ENCODE measurements at places on chromosomes 6 and 20.

DNA sequence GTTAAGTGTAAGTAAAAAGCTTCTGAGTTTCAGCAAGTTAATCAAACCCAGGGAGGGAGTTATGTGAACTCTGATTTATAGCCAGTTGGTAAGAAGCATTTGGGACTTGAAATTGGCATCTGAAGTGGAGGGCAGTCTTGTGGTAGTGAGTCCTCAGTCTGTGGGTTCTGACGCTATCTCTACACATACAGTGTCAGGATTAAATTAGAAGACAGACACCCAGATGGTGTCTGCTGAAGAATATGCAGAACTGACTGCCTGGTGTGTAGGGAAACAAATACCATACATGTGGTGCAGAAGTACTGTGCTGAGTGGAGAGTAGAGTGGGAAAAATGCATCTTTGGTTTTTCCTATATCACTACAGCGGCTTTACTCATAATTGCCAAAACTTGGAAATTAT lies 43.5 kb upstream of the PLN start:
- no peak for DNase-seq

DNA sequence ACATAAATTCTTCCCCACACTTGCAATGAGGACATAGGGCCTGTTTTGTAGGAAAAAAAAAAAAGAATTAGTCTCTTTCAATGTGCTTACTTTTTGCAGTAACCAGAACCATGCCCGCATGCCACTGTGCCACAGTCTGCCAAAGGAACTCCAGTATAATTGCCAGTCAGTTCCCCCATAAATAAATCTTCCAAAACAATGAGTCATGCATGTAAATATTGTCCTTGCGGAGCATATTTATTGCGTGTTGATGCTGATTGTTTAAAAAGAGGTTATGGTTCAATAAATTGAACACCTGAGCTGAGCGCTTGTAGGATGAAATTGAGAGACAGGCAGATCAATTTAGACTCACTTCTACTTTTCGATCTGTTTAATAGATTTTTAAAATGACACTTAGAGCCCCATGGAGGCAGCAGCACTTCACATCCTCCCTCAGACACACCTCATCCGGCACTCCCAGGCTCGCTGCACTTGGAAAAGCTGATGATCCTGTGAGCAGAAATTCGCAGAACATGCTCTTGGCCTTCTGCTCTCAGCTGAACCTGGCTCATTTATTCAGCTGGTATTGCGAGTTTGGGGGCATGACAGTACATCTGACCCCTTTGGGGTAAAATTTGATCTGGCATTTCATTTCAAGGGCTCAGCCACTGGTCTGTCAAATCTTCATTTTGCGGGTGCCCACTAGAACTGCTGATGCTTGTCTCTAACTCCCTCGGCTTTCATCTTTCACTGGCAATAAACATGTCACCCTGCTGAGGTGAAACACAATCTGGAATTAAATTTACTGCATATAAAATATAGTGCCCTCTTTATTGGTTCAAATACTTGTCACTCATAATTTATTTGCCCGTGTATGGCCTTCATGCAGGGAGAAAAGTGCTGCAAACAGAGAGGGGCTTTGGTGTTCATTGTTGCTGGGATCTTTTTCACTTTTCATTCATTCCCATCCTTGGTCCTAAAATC lies 371.1 kb upstream of the POU3F2 start:
- no peak for DNase-seq

GRCh38 chr6:31546958-31547726 lies at the start of gene NFKBIL1:
Gene NFKBIL1 (plus strand): TSS chr6:31547608. CDS start chr6:31547695, 87 bp downstream.
- DNase-seq = peak; percentile 77

GRCh38 chr6:32792901-32793435 lies 23.8 kb downstream of the HLA-DOB start:
- no peak for DNase-seq

- DNase-seq = no peak
These were observed 672.6 kb downstream of the MAFB start for GRCh38 chr20:40016392-40016791.

- DNase-seq = no peak
These were observed 77.5 kb upstream of the POPDC3 start for GRCh38 chr6:105257340-105257739.

- DNase-seq = no peak
These were observed at the start of gene LY86 for GRCh38 chr6:6588064-6588923. Gene LY86 (plus strand): TSS chr6:6588720. CDS start chr6:6588735, 15 bp downstream.

- DNase-seq = peak; percentile 37
These were observed 3.6 kb upstream of the MICA start for GRCh38 chr6:31399589-31400466.

DNA sequence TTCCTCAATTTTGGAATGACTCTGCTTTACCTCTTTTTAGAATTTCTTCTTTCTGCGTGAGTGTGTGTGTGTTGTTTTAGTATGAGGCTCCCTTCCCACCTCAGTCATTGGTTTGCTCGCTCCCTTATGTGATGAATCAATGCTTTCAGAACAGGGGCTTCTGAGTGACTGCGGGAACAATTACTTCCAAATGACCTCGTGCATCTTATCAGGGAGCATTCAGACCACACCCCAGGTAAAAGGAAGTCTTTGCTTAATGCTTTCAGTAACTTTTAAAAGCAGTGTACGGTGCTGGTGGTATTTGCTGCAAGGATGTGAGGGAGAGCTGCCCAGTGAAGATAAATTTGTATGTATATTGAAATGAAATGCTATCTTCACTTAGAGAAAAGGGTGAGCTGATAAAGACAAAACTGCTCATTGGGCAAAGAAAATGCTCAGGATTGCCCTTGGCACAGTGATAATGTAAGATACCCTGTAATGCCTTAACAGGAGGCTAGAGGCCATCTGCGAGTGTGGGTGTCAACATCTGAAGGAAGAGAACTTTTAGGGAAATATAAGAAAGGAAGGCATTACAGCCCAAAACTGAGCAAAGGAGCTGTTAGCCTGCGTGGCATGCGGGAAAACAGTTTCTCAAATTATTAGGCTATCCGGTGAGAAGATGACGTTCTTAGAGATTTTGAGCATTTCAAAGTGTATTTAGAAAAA lies at the start of gene MLIP:
TSS of gene MLIP (plus strand) at position 103 of the 705 bp plus-strand sequence. CDS start at position 140, 37 bp downstream.
- DNase-seq = no peak

DNA sequence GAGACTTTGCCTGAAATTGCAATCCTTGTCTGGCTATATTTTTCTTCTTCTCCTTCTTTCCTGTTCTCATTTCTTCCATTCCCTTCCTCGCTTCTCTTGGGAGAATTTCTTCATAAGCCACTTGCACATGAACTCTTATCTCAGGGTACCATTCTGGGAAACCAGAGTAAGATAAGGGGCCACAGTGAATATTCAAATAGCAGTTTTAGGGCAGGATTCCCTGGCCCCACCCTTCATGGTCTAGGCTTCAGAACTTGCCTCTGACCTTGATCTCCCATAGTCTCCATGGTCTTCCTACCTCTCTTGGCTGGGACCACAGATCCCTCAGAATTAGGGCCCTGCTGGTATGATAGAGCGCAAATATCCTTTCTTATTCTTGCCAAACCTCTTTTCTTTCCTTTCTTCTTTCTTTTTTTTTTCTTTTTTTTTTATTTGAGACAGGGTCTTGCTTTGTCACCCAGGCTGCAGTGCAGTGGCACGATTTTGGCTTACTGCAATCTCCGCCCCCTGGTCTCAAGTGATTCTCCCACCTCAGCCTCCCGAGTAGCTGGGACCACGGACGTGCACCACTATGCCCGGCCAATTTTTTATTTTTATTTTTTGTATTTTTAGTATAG lies 123.0 kb upstream of the CITED2 start:
- no peak for DNase-seq

DNA sequence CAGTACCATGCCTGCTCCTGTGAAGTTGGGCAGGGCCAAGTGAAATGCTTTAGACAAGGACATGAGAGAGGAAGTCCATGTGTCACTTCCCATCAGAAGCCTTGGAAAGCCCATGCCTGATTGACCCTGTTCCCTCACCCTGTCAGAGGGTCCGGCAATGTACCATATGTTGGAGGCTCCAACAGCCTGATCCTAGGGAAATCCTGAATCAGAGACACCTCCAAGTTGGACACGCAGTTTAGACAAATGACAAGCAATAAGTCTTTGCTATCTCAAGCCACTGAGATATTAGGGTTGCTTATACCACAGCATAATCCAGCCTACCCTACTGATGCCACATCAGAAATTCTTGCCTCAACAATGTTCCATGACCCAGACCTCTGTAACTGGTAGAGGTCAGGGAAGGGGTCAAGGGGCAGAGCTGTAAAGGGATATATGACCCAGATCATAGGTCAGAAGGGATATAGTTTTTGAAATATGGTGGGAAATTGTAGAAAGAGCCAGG lies 174.8 kb downstream of the HACE1 start:
- DNase-seq = no peak

- peak; percentile 51 for DNase-seq
These were observed 1.5 kb downstream of the SIGLEC1 start for GRCh38 chr20:3710703-3711483.

DNA sequence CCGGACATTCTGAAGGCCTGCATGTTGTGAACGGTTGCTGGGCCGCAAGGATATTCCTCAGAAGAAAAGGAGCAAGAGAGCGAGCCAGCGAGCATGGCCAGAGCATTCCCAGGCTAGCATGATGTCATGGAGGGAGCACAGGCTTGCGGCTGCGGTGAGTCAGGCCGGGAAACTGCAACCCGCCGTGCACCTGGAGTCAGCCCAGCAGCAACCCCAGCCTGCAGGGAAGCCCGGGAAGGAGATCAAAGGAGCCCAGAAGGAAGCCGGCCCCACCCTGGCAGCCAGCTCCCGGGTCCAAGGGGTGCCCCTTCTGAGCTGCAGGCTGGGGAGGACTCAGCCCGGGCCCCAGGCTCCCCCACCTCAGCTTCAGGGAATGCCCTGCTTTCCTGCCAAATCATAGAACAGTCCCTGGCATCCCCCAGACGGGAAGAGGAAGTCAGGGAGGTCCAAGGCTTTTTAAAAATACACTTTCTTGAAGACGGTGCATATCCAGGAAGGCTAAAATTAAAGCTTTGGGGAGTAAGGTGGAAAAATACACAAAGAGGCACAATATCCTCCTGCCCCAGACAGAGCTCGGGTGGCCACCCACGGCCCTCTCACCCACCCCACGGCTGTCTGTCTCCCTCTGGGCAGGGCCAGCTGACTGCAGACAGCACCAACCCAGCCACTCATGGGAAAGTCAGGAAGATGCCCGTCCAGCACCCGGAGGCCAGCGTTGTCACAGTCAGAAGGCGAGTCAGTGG lies 53.7 kb downstream of the BMP7 start:
- DNase-seq = no peak

DNA sequence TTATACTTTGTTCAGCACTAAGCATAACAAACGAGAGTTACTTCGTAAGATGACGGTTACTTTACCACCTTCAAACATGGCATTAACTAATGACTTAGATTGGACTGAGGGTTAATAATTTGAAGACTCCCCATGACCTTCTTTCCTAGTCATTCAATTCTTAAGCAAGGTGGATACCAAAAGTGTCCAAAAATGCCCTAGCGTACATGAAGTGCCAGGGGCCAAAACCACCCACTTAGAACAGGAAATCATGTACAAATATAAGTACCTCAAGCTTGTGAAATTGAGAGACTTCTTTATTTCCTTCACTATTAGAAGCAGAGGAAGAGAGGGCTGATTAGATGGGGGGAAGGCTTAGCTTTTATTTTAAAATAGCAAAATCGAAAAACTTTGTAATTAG lies 166.4 kb downstream of the ATXN1 start:
- no peak for DNase-seq

DNA sequence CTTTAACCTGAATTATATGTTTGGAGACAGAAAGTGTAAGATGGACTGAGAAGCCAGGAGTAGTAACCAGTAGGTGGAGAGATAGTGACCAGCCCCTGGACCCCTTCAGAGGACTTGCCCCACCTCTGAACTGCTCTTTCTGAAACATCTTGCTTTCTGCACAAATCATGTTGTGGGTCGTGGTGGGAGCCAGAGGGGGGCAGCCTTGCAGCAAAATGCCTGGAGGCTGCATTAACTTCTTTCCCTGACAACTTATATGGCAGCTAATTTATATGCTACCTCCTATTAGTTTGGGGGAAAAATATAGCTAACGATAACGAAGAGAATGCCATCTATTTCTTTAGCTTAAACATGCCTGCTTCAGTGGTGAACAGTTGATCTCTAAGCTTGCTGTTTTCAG lies 859.8 kb downstream of the MAFB start:
- no peak for DNase-seq

GRCh38 chr20:56664796-56665195 lies 35.7 kb downstream of the TFAP2C start:
- DNase-seq = no peak

DNA sequence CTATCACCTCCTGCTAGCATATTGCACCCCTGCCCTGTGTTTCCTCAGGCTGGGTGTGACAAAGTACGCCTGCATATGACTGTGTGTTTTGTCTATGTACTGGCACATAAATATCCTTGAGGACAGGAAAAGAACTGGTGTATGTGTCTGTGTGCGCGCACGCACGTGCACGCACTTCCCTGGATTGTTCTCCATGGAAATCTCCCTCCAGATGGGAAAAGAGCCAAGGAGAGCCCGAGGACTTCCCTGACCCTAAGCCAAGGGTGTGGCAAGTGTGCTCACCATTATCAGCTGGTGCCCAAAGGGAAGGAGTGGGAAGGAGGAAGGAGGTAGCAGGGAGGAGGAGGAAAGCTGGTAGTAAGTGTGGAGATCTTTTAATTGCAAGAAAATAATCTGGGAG lies 117.6 kb downstream of the HIVEP2 start:
- no peak for DNase-seq

DNA sequence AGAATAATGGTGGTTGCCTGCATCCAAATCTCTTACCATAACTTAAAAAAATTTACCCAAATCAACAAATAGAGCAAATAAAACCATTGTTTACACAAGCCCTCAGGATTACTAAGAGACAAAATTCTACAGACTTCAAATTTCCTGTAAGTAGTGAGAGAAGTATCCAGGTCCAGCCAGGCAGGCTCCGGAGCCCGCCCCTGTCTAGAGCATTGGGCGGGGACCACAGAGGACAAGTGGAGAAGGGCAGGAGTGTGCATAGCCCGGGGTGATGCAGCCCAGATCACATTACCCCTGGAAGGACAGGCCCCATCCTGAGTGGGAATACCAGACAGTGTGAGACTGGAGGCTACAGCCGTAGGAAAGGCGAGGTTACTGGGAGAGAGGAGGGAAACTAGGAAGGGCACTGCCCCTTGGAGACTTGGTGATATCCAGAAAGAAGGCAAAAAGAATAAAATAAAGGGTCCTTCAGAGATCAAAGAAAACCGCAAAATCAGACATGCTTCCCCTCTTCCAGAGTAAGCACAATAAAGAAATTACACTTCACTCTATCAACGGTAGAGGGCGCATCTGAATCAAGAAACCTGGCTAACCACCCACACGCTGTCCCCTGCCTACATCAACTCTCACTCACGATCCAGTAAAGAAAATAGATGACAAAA lies 26.6 kb downstream of the RIN2 start:
- DNase-seq = no peak

DNA sequence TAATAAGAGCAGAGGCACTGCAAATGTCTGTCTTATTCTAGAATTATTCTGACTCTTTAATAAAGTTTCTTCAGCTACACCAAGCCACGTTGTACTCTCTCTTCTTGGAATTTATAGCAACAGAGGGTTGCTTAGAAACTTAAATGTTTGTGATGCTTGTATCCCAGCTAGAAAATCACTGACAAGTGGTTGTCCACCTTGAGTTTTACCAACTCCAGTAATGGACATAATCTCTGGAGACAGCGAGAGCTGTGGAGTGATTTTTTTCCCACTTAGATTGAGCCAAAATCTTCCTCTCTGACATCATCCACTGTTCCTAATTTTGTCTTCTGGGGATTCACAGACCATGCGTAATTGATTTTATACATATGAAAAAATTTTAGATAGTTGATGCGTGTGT lies 8.0 kb downstream of the ECT2L start:
- DNase-seq = no peak
